ENCODE measurements at places on chromosomes 13 and 19.

DNA sequence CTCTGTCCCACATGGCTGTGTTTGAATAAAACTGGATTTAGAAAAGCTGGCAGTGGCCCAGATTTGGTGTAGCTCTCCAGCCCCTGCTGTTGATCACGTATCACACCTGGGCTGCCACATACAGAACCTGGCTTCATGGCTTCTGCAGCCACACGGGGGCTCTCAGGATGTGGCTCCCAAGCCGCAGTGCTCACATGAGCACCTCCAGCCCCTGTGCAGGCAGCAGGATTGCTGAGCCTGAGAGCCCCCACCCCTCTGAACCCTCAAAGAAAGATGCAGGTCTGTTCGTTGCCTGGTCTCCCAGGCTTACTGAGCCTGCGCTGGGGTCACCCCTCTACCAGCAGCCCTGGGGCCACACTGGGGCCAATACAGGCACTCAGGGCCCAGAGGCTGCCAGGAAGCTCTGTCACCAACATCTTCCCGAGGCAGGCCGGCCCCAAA is 2.7 kb downstream of the PLEKHF1 start:
- no peak for DNase-seq

- peak; percentile 5 for DNase-seq
Measured at GRCh38 chr13:99085139-99085807, 107.4 kb upstream of the DOCK9 start.

DNA sequence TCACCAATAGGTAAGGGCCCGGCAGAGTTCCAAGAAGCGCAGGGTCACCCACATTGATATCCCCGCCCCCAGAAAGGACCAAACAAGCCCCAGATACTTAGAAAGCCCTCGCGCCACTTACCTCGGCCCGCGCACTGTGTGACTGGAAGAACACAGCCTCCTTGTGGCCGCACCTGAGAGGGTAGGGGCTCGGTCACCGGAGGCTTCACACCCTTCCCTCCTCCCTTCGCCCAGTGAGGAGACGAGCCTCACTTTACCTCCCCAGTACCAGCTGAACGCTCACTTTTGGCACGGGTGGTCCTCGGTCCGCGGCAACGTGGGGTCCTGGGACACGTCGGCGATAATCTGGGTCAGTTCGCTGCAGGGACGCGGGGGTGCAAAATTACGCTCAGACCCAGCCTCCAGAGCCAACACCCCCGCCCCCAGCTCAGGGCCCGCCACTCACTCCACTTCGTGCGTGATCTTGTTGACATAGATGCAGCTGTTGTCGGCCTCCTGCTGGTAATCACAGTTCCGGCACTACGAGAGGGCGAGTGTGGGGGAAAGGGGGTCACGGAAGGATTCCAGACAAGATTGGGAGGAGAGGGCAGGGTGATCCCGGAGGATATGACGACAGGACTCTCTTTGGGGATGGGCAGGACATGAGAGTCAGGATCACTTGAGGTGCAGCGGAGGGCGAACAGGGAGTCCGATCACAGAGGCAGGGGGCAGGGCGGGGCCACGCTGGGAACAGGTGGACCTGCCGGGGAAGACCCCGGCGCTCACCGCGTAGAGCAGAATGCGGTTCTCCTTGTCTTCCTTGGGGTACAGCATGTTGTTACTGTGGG is 568 bp downstream of the POLR2I start:
- DNase-seq = peak; percentile 34

- DNase-seq = no peak
Measured at GRCh38 chr13:39729156-39729555, 73.7 kb downstream of the COG6 start.

GRCh38 chr19:37950471-37951175 is 43.6 kb downstream of the SIPA1L3 start:
- DNase-seq = no peak

GRCh38 chr19:51166846-51167490 is 24.9 kb downstream of the SIGLEC7 start:
- DNase-seq = no peak

DNA sequence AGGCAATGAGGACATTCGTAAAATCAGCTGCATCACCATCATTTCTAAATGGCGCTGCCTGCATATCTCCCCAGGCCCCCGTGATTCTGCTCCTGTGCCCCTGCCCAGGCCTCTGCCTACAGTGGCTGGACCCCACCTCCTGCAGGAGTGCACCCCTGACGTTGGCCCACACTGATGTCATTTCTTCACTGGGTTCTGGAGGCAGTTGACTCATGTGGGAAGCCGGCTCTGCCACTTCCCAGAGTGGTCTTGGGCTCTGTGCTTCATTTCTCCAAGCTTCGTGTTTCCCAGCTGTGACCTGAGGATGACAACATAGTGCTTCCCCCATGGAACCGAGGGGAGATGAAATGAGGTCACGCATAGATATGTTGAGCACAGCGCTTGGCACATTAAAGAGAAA is 19.9 kb downstream of the CCNE1 start:
- DNase-seq = no peak

- DNase-seq = no peak
Measured at GRCh38 chr13:114151565-114152284, 19.3 kb upstream of the RASA3 start.

- DNase-seq = no peak
Measured at GRCh38 chr19:44476559-44477408, 23.5 kb downstream of the ZNF180 start.

- no peak for DNase-seq
Measured at GRCh38 chr19:53485046-53486004, 17.8 kb downstream of the ZNF813 start.

- DNase-seq = no peak
Measured at GRCh38 chr13:30619731-30620130, 2.0 kb downstream of the USPL1 start.

GRCh38 chr19:23916991-23917390 is 2.3 kb downstream of the ZNF726 start:
- DNase-seq = no peak

DNA sequence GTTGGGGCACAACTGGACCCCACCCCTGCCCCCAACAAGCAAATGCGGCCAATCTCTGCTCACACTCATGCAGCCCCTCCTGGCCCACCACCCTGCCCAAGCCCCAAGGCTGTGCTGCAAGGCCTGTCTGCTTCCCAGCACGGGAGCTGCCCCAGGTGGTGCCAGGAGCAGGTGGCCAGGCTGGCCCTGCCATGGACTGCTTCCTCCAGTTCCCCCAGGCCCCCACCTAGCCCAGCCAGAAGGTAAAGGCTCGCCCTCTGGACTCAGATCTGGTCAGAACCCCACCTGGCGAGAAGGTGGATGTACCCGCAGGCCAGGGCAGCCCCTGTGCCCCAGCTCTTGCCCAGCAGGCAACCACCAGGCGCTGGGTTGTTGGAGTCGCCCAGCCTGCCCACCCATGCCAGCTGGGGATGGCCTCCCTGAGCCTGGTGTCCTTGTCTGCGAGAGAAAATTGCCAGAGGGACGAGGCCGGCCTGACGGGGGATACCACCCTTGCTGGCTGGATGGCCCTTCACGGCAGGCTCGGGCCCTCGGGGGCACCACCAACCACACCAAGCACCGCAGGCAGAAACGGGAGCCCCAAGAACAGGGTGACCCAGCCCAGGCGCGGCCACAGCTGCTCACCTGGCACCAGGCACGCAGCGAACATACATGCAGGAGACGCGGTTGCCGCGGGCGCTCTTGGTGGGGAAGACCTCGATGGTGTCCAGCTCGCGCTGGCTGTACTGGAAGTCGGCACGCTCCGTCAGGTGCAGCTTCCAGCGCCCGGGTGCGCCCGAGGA is 4.5 kb downstream of the ABHD17A start:
- no peak for DNase-seq

DNA sequence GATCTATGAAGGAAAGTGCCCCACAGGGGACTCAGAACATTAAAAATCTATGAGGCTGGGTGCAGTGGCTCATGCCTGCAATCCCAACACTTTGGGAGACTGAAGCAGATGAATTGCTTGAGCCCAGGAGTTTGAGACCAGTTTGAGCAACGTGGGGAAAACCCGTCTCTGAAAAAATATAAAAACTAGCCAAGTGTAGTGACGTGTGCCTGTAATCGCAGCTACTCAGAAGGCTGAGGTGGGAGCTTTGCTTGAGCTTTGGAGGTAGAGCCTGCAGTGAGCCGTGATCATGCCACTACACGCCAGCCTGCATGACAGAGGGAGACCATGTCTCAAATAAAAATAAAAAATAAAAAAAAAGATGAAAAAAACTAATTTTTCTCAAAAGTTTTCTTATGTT is 1070.6 kb downstream of the PCDH9 start:
- DNase-seq = no peak

DNA sequence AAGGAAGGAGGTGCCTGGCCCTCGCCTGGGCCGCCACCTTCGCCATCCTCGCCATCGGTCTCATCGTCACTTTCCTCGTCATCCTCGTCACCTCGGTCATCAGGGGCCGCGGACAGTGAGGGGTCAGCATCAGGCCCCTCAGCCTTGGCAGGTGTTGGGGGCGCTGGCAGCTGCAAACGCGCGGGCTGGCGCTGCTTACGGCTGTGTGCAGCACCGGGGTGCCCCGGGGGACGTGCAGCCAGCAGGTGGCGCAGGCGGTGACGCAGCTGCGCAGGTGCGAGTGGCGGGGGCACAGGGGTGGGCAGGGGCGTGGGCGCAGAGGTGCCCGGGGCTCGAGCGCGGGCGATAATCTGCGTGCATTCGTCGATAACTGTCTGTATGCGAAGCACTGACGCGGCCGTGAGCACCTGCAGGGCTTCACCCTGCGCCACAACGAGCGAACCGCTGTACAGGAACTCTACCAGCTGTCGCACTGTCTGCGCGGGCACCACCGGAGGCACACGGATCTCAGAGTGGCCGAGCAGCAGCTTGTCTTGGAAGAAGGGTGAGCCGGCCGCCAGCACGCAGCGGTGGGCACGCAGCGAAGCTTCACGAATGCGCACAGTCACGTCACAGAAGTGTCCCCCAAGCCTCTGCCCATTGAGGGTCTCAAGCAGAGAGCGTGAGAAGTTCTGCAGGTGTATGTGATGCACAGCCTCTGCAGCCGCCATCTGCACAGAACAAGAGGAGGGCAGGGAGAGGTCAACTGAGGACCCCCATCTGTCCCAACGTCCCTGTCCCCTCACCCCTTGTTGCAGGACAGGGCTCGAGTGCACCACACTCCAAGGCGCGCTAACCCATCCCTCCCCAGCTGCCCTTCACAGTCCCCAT is 2.4 kb downstream of the ZBTB45 start:
- no peak for DNase-seq

Measured in AG08395 (cell line).